ENCODE measurements at places on chromosomes 12 and 14. TPM values are rescaled to one million over a fixed set of nuclear protein-coding genes. Genes with fewer than 3 reads are reported as not detected.
A peak's percentile ranks its signal among the peaks of the same experiment; 100 is the strongest.

DNA sequence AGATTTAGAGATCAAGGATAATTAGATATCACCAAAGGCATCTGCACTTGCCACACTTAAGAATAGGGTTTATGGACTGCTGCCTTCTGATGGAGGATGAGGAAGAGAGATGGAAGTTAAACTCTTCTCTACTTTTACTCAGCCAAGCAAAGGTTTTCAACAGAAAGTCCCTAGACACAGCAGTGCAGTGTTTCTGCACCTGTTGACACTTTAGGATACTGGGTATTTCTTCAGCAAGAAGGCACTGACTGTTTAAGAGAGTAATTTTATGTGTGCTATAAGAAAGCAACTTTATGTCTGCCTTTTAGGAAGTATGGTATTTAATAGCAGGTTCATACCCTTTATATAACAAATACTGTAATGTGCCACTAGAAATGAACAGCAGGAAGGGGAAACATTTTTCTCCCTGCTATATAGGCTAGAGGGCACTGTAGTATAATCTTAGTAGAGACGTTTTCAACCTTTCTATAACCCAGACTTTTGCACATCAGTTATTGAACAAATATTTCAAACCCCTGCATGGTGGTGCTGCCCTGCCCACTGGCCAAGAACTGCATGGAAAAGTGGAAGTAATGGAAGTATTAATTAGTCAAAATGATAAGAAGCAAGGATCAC is 225.0 kb upstream of the GRIP1 start:
- peak; percentile 15 for DNase-seq

The SLC39A2 gene
- total RNA-seq: not detected

GRCh38 chr14:101087614-101088394 is 184.3 kb upstream of the RTL1 start:
- DNase-seq: no peak

The WIF1 gene
- not detected for total RNA-seq

DNA sequence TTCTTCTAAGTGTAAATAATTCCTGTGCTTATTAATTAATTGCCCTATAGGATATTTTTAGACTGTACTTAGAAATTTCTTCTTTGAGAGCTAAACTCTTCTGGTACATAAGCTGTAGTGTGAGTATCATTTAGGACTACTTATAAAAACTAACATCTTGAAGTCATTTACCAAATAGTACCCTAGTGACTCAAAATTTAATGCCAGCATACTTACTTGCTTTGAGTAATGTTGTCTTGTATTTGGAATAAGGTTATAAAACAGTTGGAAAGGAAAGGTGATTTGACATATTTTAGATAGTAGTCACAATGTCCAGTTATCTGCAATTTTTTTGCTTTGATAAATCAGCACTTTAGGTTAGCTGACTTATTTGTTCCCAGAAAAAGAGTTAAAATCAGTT is 39.1 kb downstream of the SPATA7 start:
- DNase-seq: no peak

DNA sequence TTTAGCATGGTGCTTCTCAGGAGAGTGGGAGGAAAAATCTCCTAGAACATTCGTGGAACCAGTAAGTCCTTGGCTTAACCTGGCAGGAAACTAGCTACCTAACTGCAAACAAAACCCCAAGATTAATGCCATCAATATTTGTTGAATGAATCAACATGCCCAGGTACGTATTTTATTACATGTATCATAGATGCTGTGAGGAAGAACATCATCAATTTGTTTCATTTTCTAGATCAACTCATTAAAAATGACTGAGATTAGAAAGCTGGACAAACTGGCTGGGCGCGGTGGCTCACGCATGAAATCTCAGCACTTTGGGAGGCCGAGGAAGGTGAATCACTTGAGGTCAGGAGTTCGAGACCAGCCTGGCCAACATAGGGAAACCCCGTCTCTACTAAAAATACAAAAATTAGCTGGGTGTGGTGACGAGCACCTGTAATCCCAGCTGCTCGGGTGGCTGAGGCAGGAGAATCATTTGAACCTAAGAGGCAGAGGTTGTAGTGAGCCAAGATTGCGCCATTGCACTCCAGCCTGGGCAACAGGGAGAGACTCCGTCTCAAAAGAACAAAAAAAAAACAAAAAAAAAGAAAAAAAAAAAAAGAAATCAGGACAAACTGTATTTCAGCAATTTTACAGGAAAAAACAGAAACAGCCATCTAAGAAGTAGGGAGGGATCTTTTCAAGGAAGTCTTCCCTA is 88.7 kb downstream of the NTN4 start:
- DNase-seq: no peak

DNA sequence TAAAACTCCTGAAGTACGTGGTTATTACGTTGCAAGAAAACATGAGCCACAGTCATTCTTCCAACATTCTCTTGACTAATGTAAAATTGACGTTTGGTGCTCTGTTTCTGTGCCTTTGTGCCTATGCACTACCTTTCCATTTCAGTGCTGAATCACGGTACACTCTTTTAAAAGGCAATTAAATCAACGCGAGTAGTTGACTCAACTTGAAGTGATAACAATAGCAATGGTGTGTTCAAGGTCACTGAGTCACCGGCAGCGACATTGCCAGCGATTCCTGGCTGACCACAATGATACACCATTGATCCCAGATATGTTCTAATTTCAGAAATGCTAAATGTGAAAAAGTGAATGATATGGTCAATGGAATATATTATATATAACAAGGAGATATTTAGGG is 17.8 kb downstream of the AK7 start:
- no peak for DNase-seq

GRCh38 chr12:103791350-103791920 is 49.6 kb downstream of the NT5DC3 start:
- no peak for DNase-seq

DNA sequence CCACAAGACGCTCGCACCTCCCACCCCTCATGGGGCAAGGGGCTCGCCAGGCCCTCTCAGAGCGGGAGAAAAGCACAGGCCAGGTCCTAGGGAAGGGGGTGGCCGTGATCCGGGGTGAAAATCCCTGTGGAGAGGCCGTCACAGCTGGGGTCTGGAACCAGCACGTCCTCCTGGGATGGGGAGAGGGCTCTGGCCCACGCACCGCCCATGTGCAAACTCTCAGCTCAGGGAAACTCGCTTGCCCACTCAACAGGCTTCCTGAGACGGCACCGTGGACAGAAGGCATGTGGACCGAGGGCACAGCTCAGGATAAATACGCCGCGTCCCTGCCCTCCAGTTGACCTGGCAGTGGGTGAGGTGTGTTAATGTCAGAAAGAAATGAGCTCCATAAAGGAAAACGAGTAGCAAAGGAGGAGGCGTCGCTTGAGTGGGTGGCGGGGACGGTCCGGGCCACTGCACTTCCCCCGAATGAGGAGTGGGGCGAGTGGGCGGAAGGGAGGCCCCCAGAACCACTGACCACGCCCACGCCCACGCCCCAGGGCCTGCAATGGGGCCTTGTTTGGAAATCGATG is 57.6 kb upstream of the GALNT9 start:
- DNase-seq: no peak

The PMCH gene
- total RNA-seq: not detected

- DNase-seq: no peak
Measured at GRCh38 chr12:44976246-44976645, 74.7 kb downstream of the DBX2 start.

DNA sequence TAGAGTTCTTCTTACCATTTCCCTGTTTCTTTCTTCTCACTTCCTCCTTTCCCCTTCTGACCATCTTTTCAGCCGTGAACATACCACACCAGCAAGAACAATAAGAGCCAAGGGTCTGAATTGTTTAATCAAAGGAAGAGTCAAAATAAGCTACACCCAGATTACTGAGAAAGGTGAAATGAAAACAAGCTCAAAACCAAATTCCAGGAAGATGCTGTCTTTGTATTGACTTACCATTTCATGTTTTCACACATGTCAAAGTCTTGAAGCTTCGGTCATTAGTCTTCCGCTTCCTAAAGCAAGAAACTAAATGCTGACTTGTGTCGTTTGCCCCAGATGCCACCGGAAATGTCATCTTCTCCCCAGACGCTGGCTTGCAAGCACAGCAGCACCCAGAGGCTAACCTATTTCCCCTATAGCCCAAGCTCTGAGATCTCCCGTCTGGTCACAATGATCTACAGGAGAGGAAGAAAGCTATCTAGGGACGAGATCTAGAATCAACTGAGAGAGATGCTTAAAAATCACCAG is 136.5 kb upstream of the AMIGO2 start:
- no peak for DNase-seq

The DENND5B gene
- 14.8 TPM for total RNA-seq

- DNase-seq: no peak
Measured at GRCh38 chr14:31864937-31865855, 211.9 kb upstream of the ARHGAP5 start.

- DNase-seq: no peak
Measured at GRCh38 chr14:36655571-36655962, 6.1 kb upstream of the PAX9 start.

The PARPBP gene
- total RNA-seq: 24.2 TPM

The SERPINA1 gene
- 1.7 TPM for total RNA-seq

GRCh38 chr12:124194893-124195566 is 99.9 kb upstream of the RFLNA start:
- DNase-seq: no peak
